Effector memory CD4-positive, alpha-beta T cell (primary cell): ENCODE measurements at places on chromosomes 11 and 22.
A peak's percentile ranks its signal among the peaks of the same experiment; 100 is the strongest.

DNA sequence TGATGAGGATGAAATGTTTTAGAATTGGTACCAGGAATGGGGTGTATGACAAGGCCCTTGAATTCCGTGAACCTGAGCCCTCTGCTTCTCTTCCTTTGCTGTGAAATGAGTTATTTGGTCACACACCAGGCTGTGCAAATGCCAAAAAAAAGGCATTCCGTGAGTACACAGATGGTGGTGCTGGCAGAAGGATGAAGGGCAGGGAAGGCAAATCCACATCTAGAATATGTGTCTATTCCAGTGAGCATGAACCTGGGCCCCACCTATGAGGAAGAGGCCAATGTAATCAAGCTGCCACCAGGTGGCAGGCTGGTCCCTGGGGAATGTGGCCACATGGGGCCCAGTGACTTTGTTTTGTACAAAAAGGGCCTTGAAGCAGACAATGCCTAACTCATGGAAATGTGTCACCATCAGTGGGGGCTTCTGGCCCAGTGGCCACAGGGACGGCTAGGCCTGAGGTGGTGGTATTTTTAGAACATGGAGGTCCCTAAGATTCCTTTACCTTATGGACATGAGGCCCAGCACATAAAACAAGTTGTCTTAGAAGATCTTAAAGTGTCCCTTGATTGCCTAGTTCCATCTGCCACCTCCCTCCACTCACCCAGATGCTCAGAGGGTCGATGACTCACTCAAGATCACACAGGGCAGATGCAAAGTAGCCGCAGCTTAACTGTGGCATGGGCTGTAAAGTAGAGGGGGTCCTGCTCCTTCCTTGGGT lies 3.9 kb upstream of the RNF215 start:
- no peaks in the 10 kb centered on the region for H3K36me3 ChIP-seq
- no peaks in the 10 kb centered on the region for H3K27me3 ChIP-seq
- H3K27ac ChIP-seq: no peak overlapping the region
- peak; percentile 57 for DNase-seq

- peak overlapping the region; percentile 84 for H3K4me3 ChIP-seq
- peaks cover 58% of the 10 kb centered on the region for H3K36me3 ChIP-seq
- no peaks in the 10 kb centered on the region for H3K27me3 ChIP-seq
- peaks cover 69% of the 10 kb centered on the region for H3K4me1 ChIP-seq
Measured at GRCh38 chr11:67287355-67288197, 1.5 kb upstream of the ANKRD13D start.

- H3K4me1 ChIP-seq: no peaks in the 10 kb centered on the region
- no peak overlapping the region for H3K4me3 ChIP-seq
- no peaks in the 10 kb centered on the region for H3K36me3 ChIP-seq
- no peak overlapping the region for H3K27ac ChIP-seq
- DNase-seq: no peak
Measured at GRCh38 chr22:45399712-45400445, 13.5 kb downstream of the SMC1B start.

GRCh38 chr22:19070397-19071169 lies 51.6 kb downstream of the DGCR2 start:
- H3K4me1 ChIP-seq: no peaks in the 10 kb centered on the region
- H3K4me3 ChIP-seq: no peak overlapping the region
- DNase-seq: no peak
- H3K27me3 ChIP-seq: no peaks in the 10 kb centered on the region
- H3K36me3 ChIP-seq: peaks cover 50% of the 10 kb centered on the region

DNA sequence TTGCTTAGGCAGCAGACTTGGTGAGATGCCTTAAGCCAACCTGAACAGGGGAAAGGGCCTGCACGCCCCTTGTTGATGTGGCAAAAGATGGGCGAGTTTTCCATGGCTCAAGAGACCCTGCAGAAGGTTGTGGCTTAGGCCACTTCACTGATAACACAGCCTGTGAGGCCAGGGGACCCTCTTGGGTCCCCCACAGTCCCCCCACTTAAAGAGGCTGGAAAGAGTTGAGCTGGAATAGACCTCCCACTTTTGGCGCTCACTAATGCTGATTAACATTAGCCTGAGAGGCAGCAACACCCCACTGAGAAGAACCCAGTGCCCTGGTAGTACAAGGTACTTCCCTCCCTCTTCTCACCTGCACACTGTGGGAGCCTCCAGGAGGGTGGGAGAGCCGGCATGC lies 107.5 kb downstream of the TRIM29 start:
- no peaks in the 10 kb centered on the region for H3K36me3 ChIP-seq
- H3K27me3 ChIP-seq: no peaks in the 10 kb centered on the region
- DNase-seq: no peak
- H3K4me1 ChIP-seq: no peaks in the 10 kb centered on the region
- H3K4me3 ChIP-seq: no peak overlapping the region
